ENCODE measurements at places on chromosomes 11 and 22.

GRCh38 chr11:72753341-72754148, 1.3 kb upstream of the ARAP1 start:
- no peak for DNase-seq

DNA sequence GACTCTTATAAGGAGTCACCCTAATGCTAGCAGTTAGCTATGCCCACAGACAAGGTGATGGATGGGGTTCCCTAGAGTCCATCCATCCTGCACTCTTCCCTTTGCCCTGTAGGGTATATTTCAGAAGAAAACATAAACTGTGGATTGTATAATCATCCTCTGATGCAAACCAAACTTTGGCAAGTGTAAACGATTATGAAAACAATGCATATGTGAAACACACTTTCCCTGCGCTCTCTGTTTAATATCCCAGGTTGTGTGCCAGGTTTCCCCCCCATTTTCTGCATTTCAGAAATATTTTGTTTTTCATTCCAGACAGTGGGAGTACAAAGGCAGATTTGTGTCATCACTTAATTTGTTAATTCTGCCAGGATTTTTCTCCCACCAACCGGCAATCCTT, 110.0 kb downstream of the LDLRAD3 start:
- no peak for DNase-seq

GRCh38 chr11:132456751-132457328, 1075.5 kb downstream of the OPCML start:
- DNase-seq, result no peak

GRCh38 chr11:126809514-126810289, 190.9 kb downstream of the KIRREL3 start:
- no peak for DNase-seq

GRCh38 chr11:36282926-36283325, 6.3 kb downstream of the COMMD9 start:
- DNase-seq, result no peak

GRCh38 chr22:17980015-17980590, 44.3 kb downstream of the MICAL3 start:
- DNase-seq, result no peak

GRCh38 chr22:45918459-45919370, 58.2 kb downstream of the WNT7B start:
- DNase-seq, result peak; percentile 31

GRCh38 chr11:71335371-71335770, 83.0 kb upstream of the SHANK2 start:
- no peak for DNase-seq

DNA sequence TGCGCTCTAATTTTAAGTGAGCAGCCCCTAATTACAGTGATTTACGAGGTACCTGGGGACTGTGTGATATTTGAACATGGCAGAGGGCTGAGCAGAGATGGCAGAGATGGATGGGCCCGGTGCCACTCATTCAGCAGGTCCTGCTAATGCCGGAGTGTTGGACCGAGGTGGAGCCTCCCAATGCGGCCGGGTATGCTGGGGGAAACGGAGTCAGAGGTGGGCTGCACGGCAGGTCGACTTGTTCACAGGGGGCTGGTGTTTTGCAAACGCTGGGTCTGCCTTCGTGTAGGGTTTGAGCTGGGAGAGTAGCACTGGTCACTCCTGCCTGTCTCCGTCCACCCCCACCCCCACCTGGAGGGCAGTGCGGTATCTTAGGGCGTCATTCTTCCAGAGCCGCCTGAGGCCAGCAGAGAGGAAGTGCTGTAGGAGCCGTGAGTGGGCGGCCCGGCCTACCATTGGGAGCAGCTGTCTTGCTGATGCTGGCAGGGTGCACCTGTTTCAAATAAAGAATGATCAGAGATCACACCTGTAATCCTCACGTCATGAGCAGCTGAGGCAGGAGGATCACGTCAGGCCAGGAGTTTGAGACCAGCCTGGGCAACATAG, 122.6 kb downstream of the IGLL1 start:
- no peak for DNase-seq

Data from HS-27A (cell line).